Ureter (tissue), 1 donor: ENCODE measurements at places on chromosomes 7 and 10.

- no peak for DNase-seq
Measured at GRCh38 chr7:43584195-43584586, 1.3 kb downstream of the STK17A start.

GRCh38 chr7:141675436-141676215 is 26.3 kb downstream of the DENND11 start:
- no peak for DNase-seq

- no peak for DNase-seq
Measured at GRCh38 chr7:120813546-120814252, 44.2 kb downstream of the TSPAN12 start.

DNA sequence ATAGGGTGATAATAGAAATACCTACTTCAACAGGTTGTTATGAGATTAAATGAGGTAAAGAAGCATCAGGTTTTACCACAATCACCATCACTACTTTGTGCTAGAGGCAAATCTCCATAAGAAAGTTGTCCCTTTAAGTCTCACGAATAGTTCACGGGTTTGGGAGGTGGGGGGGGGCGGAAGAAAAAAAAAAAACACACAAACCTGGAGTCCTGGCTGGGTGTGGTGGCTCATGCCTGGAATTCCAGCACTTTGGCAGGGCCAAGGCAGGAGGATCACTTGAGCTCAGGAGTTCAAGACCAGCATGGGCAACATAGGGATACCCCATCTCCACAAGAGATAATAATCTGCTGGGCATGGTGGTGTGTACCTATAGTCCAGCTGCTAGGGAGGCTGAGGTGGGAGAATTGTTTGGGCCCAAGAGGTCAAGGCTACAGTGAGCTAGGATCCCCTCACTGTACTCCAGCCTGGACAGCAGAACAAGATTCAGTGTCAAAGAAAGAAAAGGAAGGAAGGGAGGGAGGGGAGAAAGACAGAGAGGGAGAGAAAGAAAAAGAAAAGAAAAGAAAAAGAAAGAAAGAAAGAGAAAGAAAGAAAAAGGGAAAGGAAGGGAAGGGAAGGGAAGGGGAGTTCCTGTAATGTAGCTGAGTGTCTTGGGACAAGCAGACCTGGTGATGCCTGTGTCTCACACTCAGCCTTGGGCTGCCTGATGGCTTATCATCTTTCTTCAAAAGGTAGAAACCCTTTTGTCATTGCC is 231.4 kb downstream of the CREB5 start:
- DNase-seq, result no peak

GRCh38 chr7:155283565-155284194 is 14.0 kb upstream of the INSIG1 start:
- no peak for DNase-seq

- DNase-seq, result no peak
Measured at GRCh38 chr7:150881189-150881588, 28.9 kb downstream of the AOC1 start.

DNA sequence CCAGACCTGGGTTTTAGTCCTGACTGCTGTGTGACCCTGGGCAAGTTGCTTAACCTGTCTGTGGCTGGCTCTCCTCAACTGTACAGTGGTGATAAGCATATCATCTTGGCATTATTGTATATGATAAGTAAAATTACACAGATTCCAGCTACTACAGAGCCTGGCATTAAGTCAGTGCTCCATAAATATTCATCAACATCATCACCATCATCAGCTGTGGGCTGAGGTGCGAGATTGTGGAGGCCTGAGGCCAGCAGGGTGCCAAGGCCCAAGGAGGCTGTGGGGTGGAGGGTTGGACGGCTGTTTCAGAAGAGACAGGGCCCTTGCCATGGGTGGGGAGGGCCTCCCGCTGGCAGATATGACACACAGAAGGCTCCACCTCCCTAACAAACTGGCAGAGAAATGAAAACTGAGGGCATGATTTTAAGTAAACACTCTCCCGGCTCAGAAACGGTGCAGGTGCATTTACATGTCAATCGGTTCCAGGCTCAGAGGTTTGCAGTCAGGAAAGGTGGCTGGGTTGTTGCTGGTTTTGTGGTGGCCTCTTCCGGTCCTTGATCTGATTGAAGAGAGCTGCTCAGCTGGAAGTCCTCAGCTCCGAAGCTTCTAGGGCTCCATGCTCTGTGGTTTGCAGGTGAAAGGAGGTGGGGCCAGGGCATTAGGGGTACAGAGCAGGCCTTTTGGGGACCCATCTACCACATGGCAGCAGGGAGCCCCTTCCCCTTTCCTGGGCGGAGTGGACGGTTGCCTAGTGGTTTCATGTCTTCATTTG is 10.2 kb downstream of the CRYGN start:
- no peak for DNase-seq

- DNase-seq, result peak; percentile 53
Measured at GRCh38 chr7:7181519-7182155, 707 bp upstream of the C1GALT1 start.

DNA sequence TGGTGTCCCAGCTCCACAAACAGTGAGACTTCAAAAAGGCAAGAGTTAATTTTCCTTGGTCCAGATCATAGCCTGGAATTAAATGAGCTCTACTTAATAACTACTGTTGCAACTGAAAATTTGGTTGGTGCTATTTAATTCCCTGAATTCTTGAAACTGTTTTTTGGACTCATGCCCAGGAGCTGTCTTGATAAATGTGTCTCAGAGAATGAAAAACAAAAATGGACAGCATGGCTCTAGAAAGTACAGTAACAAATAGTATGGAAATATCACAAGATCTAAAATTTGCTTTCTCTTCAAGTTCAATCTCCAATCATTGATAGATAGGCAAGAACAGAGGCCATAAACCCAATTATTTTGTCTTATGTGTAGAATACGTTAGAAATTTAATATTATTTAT is 42.5 kb downstream of the CCDC71L start:
- no peak for DNase-seq

- DNase-seq, result no peak
Measured at GRCh38 chr7:50607524-50608125, 42.4 kb upstream of the DDC start.

DNA sequence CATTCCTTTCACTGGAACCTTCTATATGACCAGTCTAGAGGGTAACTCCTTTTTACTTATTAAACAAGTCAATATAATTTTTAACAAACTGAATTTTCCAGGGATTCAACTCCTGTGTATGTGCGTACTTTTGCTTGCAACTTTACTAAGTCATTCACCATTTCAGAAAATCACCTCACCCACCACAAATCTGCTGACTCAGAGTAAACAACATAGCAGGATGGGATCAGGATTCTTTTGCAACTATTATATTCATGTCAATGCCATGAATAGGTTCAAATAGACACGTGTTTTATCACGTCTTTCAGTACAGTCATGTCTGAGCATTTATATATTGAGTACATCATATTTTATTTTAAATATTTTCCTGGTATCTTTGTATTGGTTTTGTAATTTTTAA is 14.5 kb downstream of the CTTNBP2 start:
- no peak for DNase-seq

DNA sequence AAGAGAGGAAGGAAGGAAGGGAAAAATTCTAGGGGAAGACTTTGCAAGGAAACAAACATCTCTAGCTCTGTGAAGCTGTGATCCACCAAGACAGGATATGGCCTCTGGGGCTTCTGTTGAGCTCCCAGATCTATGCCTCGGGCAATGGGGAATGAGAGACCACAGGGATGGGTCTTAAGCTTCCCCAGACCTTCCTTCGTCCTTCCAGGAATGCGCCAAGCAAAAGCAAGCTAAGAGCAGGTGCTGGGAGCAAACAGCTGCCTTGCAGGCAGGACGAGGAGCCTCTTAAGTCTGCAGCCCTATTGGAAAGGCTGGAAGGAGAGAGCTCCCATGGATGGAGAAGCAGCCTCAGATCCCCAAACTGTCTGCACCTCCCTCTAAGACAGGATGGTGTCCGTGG is 21.9 kb upstream of the ELN start:
- no peak for DNase-seq

- DNase-seq, result no peak
Measured at GRCh38 chr7:141202535-141202934, 128.7 kb downstream of the TMEM178B start.

GRCh38 chr10:100780324-100780723 is 34.9 kb downstream of the PAX2 start:
- no peak for DNase-seq

DNA sequence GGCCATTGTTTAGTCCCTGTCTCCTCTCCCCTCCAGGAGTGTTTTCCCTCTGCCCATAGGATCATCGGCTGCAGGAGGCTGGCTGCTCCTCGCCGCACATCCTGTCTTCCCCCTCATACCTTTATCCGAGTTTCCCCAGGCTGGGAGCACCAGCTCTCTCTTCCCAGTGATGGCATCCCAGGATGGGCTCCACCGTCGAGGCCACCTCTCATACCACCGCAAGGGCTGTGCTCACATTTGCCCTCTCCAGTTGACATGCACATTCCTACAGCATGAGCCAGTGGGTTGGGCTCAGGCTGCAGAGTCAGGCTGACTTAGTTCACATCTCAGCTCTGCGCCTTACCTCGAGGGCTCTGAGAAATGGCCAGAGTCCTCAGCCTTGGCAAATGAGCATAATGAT is 12.1 kb downstream of the HKDC1 start:
- no peak for DNase-seq

- no peak for DNase-seq
Measured at GRCh38 chr7:133625046-133625445, 372.2 kb downstream of the EXOC4 start.

DNA sequence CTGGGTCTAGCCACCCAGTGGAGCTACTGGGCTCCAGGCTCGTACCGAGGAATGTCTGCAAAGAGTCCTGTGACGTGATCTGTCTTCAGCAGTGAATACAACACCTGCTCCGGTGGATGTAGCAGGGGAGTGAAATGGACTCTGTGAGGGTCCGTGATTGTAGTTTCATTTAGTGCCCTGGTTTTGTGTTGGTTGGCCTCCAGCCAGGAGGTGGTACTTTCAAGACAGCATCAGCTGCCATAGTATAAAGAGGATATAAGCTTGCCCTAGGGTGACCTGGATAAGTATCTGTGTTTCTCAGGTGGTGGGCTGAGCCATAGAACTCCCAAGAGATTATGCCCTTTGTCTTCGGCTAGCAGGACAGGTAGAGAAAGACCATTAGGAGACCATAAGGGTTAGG is 24.6 kb upstream of the WNT2 start:
- DNase-seq, result no peak

GRCh38 chr10:60798870-60799269 is 20.6 kb downstream of the CDK1 start:
- no peak for DNase-seq

DNA sequence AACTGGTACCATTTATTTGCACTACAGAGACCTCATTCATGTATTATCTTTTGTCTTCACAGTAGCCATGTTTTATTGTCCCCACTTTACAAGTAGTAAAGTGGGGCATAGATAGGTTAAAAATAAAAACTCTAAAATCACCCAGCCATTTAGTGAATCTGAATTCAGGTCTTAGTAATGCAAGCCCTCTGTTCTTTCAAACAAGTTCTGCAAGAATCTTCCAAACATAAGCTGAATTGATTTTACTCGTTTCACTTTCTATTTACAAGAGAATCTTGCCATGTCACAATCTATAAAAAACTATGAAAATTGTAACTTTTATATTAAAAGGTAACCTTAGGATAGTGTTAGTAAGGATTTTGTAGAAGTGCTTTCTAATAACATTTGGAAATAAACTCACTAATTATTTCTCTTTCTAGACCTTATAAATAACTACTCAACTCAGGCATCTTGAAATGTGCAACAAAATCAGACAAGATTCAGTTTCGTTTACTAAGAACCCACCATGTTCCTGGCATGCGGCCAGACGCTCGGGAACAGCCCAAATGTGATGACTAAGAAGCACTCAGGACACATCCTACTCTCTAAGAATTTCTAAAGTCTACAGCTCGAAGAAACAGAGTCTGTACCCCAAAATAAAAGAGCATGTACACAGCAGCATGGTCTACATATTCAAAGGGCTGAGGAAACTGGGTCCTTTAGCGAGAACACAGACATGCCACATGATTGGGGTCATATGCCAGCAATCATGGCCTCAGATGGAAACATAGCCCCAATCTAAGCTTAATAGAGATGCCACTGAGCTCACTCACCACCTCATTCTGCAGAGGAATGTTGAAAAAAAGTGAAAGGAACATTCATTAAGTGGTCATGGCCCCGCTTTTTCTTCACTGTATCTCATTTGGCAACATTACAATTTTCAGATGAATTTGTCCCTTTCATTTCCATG is 167.6 kb downstream of the AMPH start:
- DNase-seq, result peak; percentile 67

- no peak for DNase-seq
Measured at GRCh38 chr7:5564894-5565293, 141.3 kb upstream of the TNRC18 start.

GRCh38 chr7:96120445-96121225 is 201.3 kb downstream of the SLC25A13 start:
- no peak for DNase-seq

DNA sequence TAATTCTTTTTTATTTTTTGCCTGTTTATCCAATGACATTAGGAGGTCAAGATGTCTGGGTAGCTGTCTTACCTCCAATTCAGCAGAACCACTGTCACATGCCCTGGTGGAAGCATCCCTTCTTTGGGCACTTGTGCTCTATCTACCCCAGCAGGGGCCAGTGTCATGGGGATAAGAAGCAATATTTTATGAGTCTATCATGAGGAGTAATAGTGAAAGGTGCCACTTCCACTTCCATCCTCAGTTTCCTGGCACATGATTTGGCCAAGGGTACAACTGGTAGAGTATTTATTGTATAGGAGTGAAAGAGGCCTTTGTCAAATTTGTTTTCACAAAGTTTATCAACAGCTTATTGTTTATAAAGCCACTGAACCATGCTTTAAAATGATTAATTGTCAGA is 112.5 kb downstream of the CCDC71L start:
- DNase-seq, result no peak

GRCh38 chr7:4144811-4145510 is 537.1 kb upstream of the FOXK1 start:
- DNase-seq, result peak; percentile 54

DNA sequence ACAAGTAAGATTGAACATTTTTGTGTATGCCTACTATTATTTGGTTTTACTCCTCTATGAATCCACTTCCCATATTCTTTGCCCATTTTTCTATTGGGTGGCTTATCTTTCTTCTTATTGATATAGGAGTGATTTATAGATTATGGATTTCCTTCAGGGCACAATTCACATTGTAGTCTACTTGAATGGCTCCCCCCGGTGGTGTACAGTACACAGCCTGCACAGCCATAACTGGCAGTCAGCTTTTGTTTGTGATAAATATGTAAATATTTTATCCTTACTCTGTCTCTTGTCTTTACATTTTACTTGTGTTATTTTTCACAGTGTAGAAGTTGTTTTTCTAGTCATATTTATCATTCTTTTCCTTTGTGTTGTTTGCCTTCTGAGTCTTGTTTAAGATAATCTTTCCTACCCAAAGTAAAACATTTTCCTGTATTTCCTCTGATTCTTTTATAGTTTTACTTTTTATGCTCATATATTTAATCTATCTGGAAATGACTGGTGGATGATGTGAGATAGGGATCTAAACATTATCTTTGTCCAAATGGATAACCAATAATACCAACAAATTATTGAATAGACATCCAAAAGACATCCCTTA is 23.9 kb upstream of the CALD1 start:
- DNase-seq, result no peak

DNA sequence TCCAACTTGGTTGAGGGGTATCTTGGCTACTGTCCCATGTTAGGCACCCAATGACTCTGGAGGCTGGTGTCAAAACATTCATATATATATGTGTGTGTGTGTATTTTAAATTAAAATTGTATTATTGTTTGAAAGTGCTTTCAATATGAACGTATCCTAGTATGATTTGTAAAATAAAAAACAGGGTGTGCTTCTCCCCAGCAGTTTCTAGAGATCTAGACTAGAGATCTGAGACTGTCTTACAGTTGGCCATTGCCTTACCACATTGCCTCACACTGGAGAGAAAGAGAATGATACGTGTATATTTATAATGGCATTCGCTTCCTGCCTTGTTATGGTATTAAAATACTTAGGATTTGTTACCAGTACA is 1.2 kb downstream of the BAG3 start:
- no peak for DNase-seq
